ENCODE measurements at places on chromosomes 5 and 9.

GRCh38 chr9:131406563-131407436 is 12.9 kb downstream of the PRRC2B start:
- DNase-seq: no peak

- DNase-seq: no peak
Observed at GRCh38 chr9:64773491-64773931, 511.5 kb downstream of the FOXD4L5 start.

DNA sequence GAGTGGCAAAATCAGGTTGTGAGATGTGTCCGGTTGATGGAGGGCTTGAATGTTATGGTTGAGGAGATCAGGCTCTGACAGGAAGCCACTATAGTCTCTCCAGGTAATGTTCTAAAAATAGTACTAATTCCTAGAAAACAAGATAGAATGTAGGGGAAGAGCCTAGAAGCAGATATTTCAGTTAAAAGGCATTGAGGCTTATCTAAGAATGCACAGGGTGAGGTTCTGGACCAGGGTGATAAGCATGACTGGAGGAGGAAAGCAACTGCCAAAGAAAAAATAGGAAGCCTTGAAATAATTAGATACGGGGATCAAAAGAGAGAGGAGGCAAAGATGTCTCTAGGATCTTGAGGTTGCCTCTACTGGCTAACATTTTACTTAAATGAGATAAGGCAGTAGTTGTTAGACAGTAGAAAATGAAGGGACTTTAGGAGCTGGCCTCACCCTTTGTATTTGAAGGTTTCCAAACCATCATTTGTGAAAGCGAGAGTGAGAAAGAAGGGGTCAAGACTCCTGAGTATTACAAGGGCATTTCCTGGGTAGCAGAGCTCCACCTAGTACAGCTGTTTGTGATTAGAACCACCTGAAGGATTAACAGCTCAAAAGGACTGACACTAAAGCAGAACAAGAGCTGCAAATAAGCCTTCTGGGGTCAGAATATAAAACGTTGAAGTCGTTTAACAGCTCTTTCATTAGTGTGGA is 15.4 kb upstream of the ARL15 start:
- DNase-seq: no peak

DNA sequence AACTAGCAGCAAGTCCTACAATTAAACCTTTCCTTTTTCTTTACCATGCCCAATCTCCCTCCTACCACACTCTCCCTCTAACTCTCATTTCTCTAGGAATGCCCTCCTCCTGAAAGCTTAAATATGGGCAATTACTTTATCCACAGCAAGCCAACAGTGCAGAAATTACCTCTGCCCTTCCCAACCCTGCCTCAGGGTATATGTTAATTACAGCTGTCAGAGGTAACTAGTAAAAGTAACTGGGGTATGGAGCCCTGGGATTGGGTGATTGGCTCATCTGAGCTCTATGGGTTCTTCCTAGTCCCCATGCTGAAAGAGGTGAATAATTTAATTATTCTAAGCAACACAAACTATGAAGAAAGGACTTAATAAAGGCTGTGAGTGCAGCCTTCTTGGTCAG is 478.9 kb upstream of the NMUR2 start:
- DNase-seq: no peak

DNA sequence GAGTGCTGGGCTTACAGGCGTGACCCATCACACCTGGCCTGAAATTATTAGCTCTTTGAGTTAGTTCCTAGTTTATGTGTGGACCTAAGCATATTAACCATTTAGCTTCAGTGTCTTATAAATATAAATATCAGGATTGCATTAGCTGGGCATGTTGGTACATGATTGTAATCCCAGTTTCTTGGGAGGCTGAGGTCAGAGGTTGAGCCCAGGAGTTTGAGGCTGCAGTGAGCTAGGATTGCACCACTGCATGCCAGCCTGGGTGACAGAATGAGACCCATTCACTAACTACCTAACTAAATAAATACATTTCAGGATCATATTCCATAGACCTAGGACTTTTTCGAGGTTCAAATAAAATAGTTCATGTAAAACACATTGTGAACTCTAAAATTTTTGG is 129.8 kb downstream of the VPS13A start:
- no peak for DNase-seq

GRCh38 chr5:77797136-77797535 is 21.0 kb upstream of the TBCA start:
- no peak for DNase-seq

DNA sequence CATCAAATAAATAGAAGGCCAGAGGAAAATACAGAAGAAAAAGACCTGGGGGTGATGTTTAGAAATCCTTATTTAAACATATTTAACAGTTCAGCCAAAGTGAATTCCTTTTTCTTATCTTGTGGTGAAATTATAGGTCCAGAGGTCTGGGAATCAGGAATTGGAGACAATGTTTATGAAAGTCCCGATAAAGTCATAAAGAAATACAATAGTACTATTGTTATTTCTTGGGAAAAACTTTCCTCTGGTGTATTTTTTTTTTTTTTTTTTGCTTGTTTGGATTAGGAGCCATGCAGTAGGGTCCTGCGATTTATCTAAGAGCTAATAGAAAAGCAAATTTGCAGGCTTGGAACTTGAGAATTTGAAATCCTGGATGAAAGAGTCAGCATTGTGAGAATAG is 426 bp downstream of the C7 start:
- no peak for DNase-seq

DNA sequence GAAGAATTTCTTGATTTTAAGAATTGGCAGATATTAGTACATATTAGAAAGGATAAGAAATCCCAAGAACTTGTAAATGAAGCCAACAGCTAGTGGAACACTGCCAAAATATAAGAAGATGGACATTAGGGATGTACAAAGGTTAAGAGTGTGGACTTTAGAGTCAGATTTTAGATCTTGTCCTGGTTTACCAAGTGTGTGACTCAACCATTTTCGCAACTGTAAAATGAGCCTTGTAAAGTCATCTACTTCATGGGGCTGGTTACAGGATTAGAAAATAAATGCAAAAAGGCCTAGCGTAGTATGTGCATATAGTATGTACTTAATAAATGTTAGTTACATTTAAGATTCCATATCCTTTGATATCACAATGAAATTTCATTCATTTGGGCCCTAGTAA is 260.0 kb downstream of the RAB3C start:
- no peak for DNase-seq

DNA sequence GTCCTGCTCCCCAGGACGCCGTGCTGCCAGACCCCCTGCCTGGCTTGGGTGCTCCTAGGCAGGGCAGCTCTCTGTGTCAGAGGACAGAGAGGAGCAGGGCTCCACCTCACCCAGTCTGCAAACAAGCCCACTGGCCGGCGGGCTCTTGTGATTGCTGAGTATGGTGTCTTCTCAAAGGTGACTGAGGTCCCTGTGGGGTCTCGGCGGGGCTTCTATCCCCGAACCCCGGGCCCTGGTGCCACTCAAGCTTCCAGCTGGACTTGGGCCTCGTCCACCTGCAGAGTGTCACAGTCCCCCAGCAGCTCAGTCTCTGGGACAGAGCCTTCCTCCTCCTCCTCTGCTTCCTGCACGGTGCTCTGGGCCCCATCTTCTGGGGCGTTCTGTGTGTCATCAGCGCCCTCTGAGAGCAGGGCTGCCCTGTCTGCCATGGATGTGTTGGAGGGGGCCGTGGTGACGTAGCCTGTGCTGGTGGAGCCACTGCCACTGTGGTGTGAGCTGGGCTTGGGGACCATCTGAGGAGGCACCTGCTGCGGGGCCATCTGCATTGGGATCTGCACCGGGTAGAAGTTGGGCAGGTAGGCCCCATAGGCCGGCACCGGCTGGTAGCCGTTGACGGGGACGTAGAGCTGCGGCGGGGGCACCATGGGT is 226.5 kb downstream of the ROR2 start:
- no peak for DNase-seq

DNA sequence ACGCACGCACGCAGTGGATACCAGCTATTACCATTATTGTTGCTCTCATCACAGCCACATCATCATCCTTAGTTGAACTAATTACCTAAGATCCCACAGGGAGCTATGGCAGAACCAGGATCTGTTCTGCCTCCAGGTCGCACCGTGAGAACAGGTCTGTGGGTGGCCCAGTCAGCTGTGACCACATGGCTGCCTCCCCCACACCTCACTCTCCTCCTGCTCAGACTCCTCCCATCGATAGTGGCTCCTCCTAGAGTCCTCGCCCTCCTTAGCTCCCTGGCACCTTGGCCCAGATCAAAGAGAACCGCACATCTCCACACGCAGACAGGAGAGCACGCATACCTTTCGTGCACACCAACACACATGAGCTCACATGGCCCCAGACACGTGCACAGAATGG is 32.4 kb upstream of the RPL26L1 start:
- no peak for DNase-seq

GRCh38 chr5:154714266-154714986 is 40.8 kb upstream of the LARP1 start:
- DNase-seq: no peak

- peak; percentile 11 for DNase-seq
Observed at GRCh38 chr9:111597852-111598732, 1.4 kb downstream of the PTGR1 start.

- DNase-seq: no peak
Observed at GRCh38 chr9:97527626-97528528, 26.4 kb downstream of the TMOD1 start.

- no peak for DNase-seq
Observed at GRCh38 chr9:88590558-88591146, 55.7 kb downstream of the NXNL2 start.

GRCh38 chr9:137310189-137311052 is 8.3 kb upstream of the NRARP start:
- DNase-seq: no peak

GRCh38 chr5:174316326-174316725 is 270.8 kb downstream of the NSG2 start:
- DNase-seq: no peak

DNA sequence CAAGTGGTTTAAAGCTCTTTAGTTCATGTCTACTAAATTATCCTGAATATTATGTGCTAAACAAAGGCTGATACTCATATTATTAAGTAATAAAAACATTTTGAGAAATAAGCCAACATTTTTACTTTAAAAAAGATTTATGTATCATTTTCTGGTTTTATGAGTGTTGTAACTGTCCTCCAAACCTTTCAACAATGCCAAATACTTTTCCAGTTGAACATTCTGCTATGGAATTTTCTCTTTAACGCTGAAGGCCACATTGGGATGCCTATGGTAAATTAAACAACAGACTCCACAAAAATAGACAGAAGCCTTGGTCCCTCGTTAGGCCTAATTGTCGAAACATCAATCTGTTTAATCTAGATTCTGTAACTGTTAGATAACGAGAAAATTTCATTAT is 131.3 kb downstream of the GLIS3 start:
- no peak for DNase-seq

- DNase-seq: no peak
Observed at GRCh38 chr5:180990882-180991242, 2.2 kb downstream of the BTNL3 start.

DNA sequence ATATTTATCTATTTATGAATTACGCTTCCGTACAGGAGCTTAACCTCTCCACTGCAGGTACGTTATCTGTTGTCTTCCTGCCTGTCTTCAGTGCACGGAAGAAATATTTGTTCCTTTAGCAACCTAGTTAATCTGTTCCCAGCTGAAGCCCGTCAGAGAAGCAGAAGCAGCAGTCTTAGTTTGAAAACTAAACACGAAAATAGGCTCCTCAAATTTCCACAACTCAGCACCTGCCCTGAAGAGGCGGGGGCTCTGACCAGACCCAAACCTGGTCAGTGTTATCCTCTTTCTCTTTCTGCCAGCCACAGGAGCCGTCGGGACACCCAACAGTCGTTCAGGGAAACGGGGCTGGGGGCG is 462 bp downstream of the NUDCD2 start:
- DNase-seq: no peak

- no peak for DNase-seq
Observed at GRCh38 chr9:80561526-80561925, 989.8 kb downstream of the TLE4 start.

DNA sequence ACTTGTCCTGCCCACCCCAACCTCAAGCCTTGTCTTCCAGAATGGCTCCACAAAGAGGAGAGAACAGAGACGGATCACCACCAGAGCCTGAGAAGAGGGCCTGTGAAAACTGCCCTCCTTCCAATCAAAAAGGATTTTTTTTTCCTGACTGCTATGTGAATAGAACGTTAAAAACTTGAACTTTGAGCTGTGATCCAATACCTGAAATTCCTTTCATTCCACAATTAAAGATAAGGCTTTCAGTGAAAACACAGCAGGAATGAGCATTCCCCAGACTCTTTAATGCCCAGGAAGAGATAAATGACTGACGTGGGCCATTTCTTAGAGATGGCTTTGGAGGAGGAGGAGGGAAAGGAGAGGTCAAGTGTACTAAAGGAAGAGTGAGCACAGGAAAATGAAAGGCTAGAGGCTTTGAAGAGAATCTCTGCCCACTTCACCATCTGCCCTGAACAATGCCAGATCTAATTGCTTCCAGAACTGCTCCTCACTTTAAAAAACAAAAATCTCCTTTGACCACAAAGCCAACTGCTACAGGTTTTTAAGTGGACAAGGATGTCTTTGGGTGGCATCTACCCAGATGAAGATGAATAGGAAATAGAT is 177.9 kb upstream of the MAP3K1 start:
- DNase-seq: no peak

GRCh38 chr5:133962801-133963476 is 5.5 kb downstream of the C5orf15 start:
- no peak for DNase-seq

DNA sequence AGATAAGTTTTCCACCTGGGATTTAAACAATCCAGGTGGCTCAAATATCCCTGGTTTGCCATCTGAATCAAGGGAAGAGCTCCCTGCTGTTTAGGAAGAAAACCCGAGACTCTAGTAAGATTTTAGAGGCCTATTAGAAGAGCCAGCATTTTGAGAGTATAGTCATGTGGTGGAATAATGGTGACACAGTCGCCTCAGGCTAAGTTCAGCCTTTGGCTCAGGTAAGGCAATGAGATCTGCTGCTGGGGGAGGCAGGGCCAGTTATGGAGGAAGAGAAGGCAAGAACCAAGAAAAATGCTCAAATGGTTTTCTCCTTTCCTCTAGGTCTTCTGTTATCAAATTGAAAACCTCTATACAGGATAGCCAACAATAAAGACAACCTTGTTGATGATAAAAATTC is 16.2 kb downstream of the RAD1 start:
- DNase-seq: no peak

DNA sequence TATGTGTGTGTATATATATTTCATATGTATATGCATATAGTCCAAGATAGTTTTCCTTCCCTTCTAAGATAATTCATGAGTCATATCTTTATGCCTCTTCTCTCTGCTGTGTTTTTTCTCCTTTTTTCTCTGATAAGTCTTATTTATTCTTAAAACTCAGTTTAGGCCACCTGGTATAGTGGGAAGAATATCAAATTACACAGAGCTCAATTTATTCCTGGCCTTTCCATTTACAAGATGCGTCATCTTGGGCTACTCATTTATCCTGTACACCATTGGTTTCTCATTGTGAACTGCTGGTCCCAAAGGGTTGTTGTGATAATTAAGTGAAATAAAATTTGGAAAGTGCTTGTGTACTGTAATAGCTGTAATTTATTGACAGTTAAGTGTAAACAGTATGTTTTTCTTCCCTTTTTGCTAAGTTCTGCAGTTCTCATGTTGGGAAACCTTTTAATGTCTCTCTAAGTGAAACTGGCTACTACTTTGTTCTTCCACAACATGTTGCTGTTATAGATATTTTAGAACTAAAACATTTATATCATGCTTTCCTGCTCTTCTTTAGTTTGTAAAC is 19.4 kb downstream of the CCDC171 start:
- no peak for DNase-seq

GRCh38 chr5:165325221-165325620 is 1819.8 kb downstream of the MAT2B start:
- no peak for DNase-seq

All from activated naive CD4-positive, alpha-beta T cell (primary cell).